ENCODE measurements at places on chromosomes 13 and 19.
A peak's percentile ranks its signal among the peaks of the same experiment; 100 is the strongest.

DNA sequence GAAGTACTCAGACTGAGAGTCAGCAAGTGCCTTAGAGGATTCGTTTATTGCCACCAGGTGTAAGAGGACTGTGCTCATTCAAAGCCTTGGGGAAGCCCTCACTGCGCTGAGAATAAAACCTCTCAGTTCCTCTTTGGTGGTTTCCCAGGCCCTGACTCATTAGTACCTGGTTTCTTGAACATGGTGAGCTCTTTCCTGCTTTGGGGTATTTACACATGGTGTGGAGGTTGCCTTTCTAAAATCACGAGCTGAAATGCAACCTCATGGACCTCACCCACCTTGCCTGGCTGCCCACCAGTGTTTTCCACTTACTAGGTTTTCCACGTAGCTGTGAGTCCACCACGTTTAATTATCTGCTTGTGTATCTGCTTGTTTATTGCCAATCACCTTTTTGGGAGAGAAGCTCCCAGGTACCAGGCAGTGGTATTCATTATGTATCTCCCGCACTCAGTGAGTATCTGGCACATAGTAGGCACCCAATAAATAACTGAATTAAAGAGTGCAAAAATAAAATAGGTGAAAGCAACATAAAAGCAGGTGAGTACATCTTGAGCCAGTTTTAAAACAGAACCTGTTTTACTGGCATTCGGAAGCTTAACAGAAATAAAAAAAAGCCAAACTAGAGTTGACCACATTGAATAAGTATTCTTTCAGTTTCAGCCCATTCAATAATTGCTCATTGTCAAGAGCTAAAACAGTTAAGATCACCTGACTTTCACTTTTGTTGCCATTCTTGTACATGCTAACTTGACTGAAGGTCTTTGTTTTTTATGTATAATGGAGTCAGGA lies 533.0 kb downstream of the MYO16 start:
- DNase-seq: no peak

GRCh38 chr19:4851551-4852290 lies 15.7 kb downstream of the PLIN3 start:
- DNase-seq: peak; percentile 52

GRCh38 chr19:33766623-33767022 lies 30.0 kb upstream of the KCTD15 start:
- no peak for DNase-seq

DNA sequence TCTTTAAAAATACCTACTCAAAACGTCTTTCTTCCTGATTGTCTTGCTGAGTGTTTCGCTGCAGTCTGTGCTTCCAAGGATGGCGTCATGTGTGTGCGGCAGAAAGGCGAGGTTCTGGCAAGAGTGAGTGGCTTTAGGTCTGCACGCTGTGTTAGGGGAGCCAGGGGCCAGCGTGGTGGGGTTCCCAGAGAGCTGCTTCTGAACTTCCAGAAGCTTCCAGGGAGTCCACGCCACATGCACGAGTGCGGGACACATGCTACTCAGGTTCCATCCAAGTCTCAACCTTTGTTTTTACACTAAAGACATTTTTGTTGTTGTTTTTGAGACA lies 67.9 kb downstream of the ATP11A start:
- peak; percentile 51 for DNase-seq

DNA sequence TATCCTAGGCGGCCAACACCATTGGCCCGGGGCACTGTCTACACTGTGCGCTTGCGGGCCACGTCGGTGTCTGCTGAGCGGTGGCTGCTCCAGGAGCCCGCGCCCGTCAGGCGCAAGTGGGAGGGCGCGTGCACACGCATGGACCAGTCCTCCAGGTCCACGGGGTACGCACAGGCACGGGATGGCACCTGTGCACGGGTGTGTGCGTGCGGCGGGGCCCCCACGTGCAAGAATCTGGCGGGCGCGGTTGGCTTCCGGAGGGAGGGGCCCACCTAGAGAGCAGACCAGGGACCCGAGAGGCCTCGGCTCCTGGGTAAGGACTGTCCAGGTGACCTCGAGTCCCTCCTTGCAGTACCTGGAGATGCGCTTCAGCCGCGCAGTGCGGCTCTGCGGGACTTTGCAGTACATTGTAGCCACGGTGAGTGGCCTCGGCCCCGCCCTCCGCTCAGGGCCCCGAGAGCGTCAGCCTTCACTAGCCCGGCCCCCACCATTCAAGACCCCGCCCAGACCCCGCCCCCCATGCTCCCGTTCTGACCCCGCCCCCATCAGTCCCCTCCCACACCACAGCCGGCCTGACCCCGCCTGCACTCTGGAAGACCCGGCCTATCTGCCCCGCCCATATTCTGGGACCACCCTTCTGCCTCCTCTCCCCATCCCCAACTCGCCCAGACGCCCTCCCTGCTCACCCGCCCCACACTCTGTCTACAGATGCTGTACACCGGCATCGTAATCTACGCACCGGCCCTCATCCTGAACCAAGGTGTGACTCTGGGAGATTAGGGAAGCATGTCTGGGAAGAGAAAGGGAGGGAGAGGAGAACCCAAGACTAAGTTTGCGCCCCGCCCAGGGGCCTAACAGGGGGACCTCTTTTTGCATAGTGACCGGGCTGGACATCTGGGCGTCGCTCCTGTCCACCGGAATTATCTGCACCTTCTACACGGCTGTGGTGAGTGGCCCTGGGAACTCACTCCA lies 2.3 kb downstream of the SLC5A5 start:
- no peak for DNase-seq

DNA sequence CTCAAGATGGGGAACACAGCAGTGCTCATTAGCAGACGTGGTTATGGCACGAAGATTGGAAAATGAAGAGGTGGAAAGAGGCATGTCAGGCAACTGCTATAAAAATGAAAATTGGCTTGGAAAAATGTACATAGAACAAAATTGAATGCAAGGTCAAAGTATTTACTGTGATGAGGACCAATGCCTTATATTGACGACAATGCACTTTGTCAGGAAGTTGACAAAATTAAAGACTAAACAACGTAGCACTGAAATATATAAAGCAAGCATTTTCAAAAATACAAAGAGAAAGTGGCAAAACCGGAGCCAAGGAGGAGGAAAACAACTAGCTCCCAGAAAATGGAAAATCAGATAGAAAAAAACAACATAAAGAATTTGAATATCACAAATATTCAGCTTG lies 113.7 kb upstream of the SGCG start:
- no peak for DNase-seq

DNA sequence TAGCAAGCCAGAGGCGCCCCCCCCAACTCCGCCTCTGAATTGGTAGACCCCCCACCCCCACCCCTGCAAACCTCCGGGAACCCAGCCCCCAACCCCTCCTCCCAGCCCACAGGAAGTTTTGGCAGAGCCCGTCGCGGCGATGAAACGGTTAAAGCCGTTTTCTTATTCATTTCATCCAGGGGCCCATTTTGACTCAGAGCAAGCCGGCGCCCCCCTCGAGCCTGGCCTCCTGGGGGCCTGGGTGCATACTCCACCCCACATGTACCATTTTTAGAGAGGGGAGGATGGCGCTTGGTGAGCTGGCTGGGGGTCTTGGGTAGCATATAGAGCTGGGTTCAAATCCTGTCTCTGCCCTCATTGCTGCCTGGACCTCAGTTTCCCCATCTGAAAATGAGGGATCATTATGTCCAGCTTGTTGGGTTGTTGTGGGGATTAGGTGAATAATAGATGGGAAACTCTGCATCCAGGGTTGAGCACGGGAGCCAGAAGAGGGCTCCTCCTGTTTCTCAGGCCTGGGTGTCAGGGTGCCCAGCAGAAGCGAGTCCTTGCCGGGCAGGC lies 7.9 kb upstream of the JUNB start:
- DNase-seq: no peak

- DNase-seq: no peak
These were observed 9.2 kb downstream of the MIDN start for GRCh38 chr19:1257475-1258162.

GRCh38 chr19:30387311-30388115 lies 15.3 kb downstream of the ZNF536 start:
- no peak for DNase-seq

DNA sequence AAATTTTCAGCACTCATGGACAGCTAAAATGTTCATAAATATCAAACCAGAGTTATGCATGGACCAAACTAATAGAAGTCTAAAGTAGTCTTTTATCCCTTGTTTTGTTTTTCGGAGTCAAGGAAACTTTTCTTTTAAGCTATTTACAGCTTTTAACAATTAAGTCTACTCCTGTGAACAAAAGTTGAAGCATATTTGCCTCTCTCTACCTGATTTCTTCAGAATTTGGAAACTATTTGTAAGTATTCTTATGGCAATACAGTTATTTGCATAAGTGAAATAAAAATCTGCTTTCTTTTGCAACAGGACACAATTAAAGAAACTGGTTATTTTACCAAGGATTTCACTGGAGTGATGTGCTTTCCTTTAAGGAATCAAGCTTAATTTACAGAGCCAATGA lies 47.1 kb upstream of the ANKRD10 start:
- no peak for DNase-seq
